ENCODE measurements at places on chromosomes 12 and 14. TPM values are rescaled to one million over a fixed set of nuclear protein-coding genes. Genes with fewer than 3 reads are reported as not detected.

DNA sequence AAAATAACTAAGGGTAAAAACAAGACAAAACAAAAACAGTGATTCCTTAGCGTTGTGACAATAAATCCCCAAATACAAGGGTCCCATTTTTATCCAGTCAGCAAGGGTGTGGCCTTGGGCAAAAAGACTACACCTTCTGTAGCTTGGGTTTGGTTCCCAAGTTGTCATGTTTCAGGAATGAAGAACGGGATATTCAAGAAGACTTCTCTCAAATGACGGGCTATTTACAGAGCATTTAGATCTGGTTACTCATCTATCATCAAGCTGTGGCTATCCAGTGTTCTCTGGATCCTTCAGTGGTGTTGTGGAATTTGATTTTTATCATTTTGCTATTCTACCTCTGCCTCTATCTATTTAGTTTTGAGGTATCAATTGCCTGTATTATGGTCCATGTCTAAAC is 219.7 kb downstream of the SLC25A21 start:
- H3K4me1 ChIP-seq: peaks cover 3% of the 10 kb centered on the region
- H3K4me3 ChIP-seq: no peak overlapping the region
- no peaks in the 10 kb centered on the region for H3K27me3 ChIP-seq

- H3K36me3 ChIP-seq: no peaks in the 10 kb centered on the region
- DNase-seq: no peak
- H3K4me1 ChIP-seq: peaks cover 13% of the 10 kb centered on the region
- peaks cover 4% of the 10 kb centered on the region for H3K27me3 ChIP-seq
- no peak overlapping the region for H3K4me3 ChIP-seq
- no peak overlapping the region for H3K27ac ChIP-seq
Measured at GRCh38 chr12:121708313-121709063, 4.1 kb upstream of the TMEM120B start.

DNA sequence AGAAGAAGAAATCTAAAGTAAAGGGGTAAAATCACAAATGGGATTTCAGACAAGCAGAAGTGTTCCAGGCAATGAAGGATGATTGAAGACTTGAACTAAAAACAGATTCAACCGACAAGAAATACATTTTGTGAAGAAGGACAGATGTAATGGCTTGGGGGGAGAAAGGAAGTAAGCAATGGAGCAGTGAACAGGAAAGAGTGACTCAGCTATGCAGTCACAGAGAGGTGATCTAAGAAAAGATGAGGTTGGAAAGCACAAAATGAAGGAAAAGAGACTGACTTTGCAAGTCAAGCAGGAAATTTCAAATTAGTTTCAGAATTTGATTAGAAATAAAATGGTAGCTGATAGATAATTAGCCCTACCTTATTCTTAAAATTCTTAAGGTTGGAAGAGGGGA is 66.5 kb downstream of the PUS7L start:
- no peaks in the 10 kb centered on the region for H3K27me3 ChIP-seq
- peak overlapping the region; percentile 17 for H3K27ac ChIP-seq
- peaks cover 5% of the 10 kb centered on the region for H3K4me1 ChIP-seq
- H3K4me3 ChIP-seq: no peak overlapping the region
- H3K36me3 ChIP-seq: peaks cover 2% of the 10 kb centered on the region

The PRB2 gene
- not detected for total RNA-seq

The POTEG gene
- total RNA-seq: not detected

The NAA30 gene
- total RNA-seq: 17.0 TPM
